ENCODE measurements at places on chromosomes 5 and 9.

DNA sequence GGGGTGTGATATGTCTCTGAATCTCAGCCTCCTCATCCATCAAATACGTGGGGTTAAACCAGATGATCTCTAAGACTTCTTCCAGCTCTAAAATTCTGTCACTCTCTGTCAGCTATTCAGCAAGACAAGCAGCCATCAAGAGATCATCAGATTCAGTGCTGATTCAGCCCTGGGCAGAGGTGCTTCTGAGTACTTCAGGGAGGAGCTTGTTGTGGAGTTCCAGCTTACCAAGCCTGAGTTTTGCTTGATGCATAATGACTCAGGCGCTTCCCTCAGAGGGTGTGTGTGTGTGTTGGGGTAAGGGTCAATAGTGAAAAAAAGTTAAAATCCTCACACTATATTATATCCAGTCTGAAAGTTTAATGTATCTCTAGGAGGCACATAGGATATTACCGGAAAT is 29.6 kb upstream of the TAF1L start:
- no peak for DNase-seq

DNA sequence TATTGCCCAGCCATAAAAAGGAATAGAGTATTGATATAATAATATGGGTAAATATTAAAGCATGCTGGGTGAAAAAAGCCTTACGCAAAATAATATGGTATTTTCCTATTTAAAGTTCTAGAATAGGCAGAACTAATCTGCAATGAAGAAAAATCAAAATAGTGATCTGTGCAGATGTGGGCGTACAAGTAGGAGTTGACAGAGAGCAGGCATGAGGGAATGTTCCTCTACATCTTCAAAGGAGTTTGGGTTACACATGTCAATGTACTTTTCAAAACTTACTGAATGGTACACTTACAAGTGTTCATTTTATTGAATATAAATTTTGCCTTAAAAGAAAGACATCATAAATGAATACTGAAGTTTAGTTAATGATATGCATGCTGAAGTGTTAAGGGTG is 33.0 kb upstream of the ZBED3 start:
- DNase-seq, result no peak

GRCh38 chr9:134632329-134632728 is 9.3 kb upstream of the COL5A1 start:
- no peak for DNase-seq

- DNase-seq, result no peak
These were observed 12.3 kb downstream of the FNBP1 start for GRCh38 chr9:130030651-130031127.

DNA sequence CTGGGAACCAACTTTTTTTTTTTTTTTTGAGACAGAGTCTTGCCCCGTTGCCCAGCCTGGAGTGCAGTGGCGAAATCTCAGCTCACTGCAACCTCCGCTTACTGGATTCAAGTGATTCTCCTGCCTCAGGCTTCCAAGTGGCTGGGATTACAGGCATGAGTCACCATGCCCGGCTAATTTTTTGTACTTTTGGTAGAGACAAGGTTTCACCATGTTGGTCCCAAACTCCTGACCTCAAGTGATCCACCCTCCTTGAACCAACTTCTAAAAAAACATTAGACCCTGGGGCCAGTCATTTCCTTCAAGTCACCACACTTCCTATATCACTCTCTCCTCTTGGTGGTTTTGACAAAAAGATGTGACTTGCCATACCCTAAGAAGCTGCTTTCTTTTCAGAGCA is 10.9 kb upstream of the SHROOM1 start:
- no peak for DNase-seq

DNA sequence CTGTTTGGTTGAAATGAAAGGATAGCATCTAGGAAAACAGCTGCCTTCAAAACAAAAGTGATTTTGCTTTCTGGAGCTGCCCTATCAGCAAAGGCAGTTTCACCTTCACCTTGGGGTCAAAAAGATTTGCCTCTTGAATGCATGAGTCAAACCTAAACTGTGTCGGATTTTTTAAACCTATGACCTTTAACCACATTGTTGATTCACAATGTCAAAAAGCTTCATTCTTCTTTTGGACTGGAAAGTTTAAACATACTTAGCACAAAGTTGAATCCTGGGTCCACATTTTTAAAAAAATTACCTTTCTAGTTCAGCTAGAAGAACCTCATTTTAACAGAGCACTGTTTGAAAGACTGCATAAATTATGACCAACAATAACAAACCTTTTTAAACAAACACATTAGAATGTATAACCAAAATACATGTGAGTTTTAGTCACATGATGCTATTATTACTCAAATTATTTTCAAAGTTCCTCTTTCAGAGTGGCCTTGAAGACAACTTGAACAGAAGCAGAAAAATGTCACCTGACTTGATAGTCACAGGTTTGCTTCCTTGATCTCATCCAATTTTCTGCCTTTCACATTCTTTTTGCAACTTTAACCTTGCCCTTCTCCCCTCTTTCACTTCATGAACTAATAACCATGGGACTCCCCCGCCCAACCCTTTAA is 109.7 kb upstream of the LHFPL2 start:
- no peak for DNase-seq

DNA sequence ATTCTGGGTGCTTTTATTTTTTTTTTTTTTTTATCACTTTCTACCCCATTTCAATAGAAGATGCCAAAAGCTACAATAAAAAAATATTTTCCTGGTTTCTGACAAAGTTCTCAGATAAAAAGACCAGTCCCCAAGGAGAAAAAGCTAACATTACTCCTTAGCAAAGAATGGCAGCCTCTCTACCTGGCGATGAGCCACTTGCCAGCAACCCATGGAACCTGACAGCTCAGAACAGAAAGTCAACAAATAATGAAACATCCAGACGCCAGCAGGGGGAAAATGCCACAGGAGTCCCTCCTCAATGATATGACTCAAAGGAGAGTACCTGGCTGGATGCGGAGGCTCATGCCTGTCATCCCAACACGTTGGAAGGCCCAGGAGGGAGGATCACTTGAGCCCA is 123.2 kb downstream of the MYO10 start:
- DNase-seq, result no peak

DNA sequence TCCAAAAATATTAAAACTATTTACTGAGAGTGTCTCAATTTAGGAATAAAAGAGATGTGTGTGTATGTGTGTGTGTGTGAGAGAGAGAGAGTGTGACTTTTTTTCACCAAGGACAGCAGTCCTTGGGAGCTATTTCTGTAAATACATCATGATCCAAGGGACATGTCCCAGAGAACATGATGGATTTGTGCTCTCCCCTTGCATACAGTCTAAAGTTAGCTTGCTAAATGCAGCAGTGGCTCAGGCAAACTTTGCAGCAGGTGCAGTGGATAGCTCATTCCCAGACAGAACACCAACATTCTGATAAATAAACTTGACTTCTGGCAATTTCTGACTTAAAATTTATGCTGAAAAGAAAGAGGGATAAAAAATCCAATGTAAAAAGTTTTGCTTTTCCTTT is 55.4 kb upstream of the SGCD start:
- DNase-seq, result no peak

DNA sequence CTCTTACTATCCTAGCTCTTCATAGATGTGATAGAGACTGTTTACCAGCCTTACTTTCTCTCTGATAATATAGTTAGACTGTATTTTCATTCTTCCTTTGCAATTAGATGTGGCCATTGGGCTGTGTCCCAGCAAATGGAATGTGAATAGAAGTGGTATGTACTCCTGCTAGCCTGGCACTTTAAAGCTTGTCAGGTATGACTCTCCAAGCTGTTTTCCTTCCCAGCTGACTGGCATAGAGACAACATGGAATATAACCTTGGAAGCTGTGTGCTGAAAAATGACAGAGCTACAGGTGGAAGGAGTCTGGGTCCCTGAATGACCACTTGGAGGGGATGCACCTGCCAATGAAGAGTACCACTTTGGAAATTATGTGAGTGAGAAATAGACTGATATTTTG is 116.2 kb downstream of the DIRAS2 start:
- DNase-seq, result no peak

DNA sequence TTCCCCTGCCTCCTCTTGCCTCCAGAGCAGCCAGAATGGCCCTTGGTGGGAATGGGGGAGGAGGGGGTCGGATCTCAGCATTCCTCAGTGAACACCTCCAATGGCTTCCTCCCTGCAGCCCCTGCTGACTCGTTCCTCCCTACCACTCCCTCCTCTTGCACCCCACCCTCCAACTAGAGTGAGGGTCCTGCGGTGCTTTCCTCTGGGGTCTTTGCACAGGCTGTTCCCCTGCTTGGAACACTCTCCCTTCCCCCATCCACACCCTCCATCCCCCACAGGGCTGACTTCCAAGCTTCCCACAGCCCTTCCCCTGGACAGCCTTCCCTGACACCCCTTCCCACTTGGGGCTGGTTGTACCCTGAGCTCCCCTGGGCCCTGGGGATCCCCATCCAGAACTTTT is 70.4 kb upstream of the NEK6 start:
- no peak for DNase-seq

GRCh38 chr5:80346055-80346454 is 26.3 kb downstream of the SPZ1 start:
- DNase-seq, result peak; percentile 7

- DNase-seq, result no peak
These were observed 53.2 kb upstream of the C9orf72 start for GRCh38 chr9:27626244-27627187.

DNA sequence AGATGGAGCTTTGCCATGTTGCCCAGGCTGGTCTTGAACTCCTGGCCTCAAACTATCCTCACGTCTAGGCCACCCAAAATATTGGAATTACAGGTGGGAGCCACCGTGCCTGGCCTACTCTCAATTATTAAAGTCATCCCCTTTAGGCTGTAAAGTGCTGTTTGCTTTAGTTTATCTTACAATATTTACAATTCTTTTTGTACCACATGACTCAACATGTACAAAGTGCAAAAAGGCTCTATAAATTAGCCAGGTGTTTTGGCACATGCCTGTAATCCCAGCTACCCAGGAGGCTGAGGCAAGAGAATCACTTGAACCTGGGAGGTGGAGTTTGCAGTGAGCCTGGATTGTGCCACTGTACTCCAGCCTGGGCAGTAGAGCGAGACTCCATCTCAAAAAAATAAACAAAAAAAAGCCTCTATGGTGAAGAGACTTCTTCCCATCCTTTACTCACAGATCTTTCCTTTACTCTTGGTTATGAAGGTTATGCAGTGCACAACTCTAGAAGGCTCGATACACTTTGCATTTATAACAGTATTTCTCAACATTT is 28.5 kb upstream of the MLLT3 start:
- DNase-seq, result no peak

DNA sequence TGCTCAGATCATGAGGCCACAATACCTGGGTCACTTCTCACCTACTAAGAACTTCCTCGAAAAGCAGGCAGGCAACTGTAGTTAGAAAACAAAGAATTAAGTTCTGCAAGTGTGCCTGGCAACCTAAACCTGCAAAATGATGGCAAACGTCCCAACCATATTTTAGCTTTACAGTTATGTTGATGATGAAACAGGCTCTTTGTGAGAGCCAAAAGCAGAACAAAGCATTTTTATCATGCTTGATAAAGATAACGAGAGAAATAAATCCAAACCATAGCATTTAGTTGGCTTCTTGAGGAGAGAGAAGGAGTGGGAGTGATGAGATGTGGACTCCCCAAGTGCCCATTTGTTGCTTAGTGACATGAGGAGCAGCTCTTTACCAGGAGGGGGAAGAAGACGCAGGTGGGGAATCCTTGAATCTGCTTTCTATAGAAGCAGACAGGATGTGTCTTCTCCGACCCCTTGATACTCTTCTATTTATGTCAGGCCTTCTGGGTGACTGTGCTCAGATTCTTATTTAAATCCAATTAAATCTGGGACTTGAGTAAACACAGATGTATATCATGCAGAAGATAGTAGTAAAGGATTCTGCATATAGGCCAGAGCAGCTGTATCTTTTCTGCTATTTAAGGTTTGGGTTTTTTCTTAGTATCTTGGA is 221.2 kb downstream of the TMEM167A start:
- no peak for DNase-seq

GRCh38 chr9:37968228-37968701 is 64.3 kb upstream of the SLC25A51 start:
- no peak for DNase-seq

DNA sequence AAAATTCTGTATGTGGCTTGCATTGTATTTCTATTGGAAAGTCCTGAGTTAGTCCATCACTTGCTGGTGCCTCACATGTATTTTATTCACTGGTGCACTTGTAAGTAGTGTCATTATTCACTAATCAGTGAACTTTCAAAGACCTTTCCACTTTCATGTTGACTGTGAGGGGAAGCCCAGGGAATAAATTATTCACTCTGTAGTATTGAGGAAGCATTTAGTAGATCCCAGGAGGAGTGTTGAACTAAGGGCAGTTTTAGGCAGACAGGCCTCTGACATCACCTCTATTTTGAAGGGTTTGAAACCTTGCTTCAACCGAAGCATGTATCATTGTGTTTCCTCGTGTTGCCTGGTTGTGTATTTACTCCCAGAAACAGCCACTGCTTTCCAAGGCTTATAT is 705.4 kb upstream of the RIOK2 start:
- no peak for DNase-seq

GRCh38 chr5:19855031-19855430 is 133.0 kb downstream of the CDH18 start:
- no peak for DNase-seq

DNA sequence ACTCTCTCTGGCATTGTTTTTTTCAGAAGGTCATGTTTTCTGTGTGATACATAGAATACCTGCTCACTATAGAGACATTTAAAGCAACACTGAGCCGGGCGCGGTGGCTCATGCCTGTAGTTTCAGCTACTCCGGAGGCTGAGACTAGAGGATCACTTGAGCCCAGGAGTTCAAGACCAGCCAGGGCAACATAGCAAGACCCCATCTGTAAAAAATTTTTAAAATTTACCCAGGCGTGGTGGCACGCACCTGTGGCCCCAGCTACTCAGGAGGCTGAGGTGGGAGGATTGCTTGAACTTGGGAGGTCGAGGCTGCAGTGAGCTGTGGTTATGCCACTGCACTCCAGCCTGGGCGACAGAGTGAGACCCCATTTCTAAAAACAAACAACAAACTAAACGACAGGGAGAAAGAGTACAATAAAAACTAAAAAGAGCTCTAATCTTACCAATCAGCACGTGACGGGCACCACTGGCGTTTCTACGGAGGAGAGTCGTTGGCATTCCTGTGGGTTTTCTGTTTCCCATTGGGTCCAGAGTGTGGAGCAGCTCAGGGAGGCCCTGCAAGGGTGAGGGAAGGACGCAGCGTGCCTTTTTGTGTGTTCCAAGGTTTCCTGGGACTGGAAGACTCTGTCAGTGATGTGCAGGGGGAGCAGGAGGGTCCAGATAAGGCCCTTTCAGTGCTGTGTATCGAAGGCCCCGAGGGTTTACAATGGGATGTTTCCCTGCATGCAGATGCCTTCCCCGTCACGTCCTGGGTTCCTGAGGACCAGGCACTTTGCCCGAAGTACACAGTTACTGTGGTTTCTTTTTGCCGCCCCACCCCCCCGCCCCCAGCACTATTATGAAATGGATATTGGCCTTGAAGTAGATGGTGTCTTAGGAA is 7.2 kb upstream of the RNU6ATAC start:
- no peak for DNase-seq

- DNase-seq, result no peak
These were observed 4.6 kb upstream of the SLC9A3 start for GRCh38 chr5:528629-529511.

- DNase-seq, result no peak
These were observed 69.0 kb downstream of the SCAMP1 start for GRCh38 chr5:78429332-78429980.

- DNase-seq, result no peak
These were observed 53.0 kb upstream of the PHYKPL start for GRCh38 chr5:178285399-178286225.

GRCh38 chr9:136673088-136673974 is 10.6 kb downstream of the EGFL7 start:
- no peak for DNase-seq
